HepG2 (cell line): ENCODE measurements at places on chromosomes 1 and 21. TPM values are rescaled to one million over a fixed set of nuclear protein-coding genes. Genes with fewer than 3 reads are reported as not detected.

Gene KIF26B
- polyA plus RNA-seq, result 0.08 and 0.09 TPM in 2 replicates

Gene GJA5
- not detected in 2 replicates for polyA plus RNA-seq

Gene SPATA45
- polyA plus RNA-seq, result 0.17 TPM in 1 of 2 replicates, not detected in the other

- DNase-seq, result no peak
Measured at GRCh38 chr1:171718216-171718615, 23.6 kb downstream of the VAMP4 start.

DNA sequence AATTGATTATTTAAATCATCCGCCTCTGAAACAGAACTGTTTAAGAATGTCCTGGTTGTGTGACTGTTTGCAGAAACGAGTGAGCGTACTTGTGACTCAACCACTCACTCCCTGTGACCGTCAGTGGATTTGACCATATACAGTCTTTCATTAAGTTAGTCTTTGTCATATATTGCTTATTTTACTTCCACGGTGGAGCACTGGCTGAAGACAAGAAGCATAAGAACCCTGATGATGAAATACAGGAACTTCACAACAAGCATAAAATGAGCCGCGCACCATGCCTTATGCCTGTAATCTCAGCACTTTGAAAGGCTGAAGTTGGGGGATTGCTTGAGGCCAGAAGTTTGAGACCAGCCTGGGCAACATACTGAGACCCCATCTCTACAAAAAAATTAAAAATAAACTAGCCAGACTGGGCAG lies 194.0 kb downstream of the TOMM20 start:
- no peak for DNase-seq

DNA sequence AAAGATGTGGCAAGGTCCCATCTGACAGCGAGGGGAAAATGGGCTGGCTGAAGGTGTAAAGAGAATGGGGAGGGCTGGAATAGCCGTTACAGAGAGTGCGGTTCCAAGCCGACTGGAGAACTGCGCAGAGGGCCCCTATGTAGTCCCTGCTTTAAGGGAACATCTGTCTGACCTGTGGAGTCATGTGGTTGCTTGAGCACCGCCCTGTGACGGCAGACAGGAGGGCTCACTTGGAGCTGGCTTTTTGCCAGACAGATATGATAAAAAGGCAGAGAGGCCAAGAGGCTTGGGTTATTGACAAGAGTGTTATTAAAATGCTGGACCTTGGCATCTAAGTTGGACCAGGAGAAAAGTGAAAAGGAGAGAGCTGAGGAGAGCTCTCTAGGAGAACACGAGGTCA lies 5.9 kb upstream of the PTPRF start:
- no peak for DNase-seq

GRCh38 chr1:64209221-64209620 lies 5.8 kb downstream of the UBE2U start:
- DNase-seq, result no peak

GRCh38 chr1:46506470-46507219 lies 17.0 kb downstream of the DMBX1 start:
- no peak for DNase-seq
